K562 (cell line): ENCODE measurements at places on chromosomes 1 and 21. TPM values are rescaled to one million over a fixed set of nuclear protein-coding genes. Genes with fewer than 3 reads are reported as not detected.

GPR37L1 gene
- not detected in 2 replicates for total RNA-seq

DISP1 gene
- 0.02 and 0.09 TPM in 2 replicates for total RNA-seq

LCE1E gene
- total RNA-seq: not detected in 2 replicates

CR1L gene
- total RNA-seq: 30.0 and 33.7 TPM in 2 replicates

SPRR3 gene
- not detected in 2 replicates for total RNA-seq

OR2L3 gene
- not detected in 2 replicates for total RNA-seq

CCDC30 gene
- total RNA-seq: 0.76 and 0.91 TPM in 2 replicates

FAM177B gene
- not detected in 2 replicates for total RNA-seq

MMEL1 gene
- not detected in 2 replicates for total RNA-seq

NMNAT2 gene
- not detected in 2 replicates for total RNA-seq

UBASH3A gene
- total RNA-seq: 1.5 and 1.8 TPM in 2 replicates

CTSS gene
- 10.2 and 10.3 TPM in 2 replicates for total RNA-seq

PCP4 gene
- not detected in 2 replicates for total RNA-seq

IGSF21 gene
- total RNA-seq: not detected in 2 replicates

NLRP3 gene
- total RNA-seq: not detected in 2 replicates

HCRTR1 gene
- not detected in 2 replicates for total RNA-seq

TMEM200B gene
- 0.11 and 0.13 TPM in 2 replicates for total RNA-seq

SLC2A5 gene
- 0.04 TPM in 1 of 2 replicates, not detected in the other for total RNA-seq

SPSB1 gene
- 0.22 and 0.35 TPM in 2 replicates for total RNA-seq

FGR gene
- total RNA-seq: 0.11 and 0.38 TPM in 2 replicates

FCRL2 gene
- not detected in 2 replicates for total RNA-seq

OLFML3 gene
- total RNA-seq: 0.13 and 0.16 TPM in 2 replicates
